T-helper 1 cell (primary cell): ENCODE measurements at places on chromosomes 4 and X.

- DNase-seq, result no peak
Observed at GRCh38 chr4:84573385-84574068, 9.4 kb upstream of the CDS1 start.

DNA sequence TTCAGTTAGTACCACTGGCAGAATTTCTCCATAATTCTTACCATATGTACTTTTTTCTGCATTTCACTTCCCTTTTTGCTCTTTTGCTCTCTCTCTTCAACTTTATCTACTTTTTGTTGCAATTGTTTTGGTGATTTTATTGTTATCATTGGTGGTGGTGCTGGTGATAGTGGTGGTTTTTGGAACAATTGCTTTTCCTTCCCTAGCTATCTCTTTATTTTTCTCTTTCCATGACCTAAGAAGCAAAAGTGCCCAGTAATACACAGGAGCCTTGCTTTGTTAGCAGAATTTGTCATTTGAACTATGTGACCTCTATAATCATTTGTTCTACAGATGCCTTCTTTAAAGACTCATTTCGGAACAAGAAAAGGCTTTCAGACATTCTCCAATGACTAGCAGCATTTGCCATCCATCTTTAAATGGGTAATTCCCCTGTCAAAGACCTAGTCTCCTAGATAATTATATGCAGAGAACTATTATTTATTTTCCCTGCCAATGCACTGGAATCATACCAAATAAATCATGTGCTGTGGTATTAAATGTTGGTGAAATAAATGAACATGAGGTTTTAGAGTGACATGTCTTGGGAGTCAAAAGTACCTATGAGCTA is 154.5 kb downstream of the GASK1B start:
- no peak for DNase-seq

DNA sequence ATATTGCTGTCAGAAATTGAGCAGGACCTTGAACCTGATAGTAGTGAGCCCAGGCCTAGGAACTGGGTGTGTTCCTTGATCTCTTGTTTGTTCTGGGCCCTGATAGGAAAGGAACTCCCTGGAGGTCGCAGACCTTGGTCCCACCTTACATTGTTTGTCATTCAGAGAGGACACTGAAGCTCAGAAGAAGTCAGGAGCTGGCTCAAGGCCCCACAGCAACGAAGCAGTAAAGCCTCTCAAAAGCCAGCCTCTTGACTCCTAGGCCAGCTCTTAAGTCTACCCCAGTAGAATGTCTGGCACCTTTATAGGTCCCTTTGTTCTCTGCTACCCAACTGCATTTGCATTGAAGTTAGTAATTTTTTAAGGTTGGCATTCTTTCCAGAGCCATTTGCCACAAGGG is 46.8 kb downstream of the MAMLD1 start:
- DNase-seq, result no peak

- DNase-seq, result no peak
Observed at GRCh38 chr4:143668930-143669552, 31.4 kb downstream of the FREM3 start.

DNA sequence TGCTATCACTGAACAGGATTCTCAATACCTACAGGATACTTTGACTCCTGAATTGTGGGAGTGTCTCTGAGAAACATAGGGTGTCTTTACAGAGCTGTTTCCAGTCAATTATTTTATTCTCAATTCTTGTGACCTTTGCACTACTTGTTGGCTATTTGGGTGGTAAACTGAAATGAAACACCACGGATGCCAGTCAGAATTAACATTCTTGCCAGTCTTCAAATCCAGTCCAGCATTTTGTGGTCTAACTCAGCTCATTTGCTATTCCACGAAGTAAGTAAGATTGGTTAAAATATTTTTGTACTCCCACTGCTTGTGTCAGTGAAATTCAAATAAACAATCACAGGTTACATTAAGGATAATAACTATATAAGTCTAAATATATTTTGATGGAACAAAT is 197.9 kb downstream of the ANKRD50 start:
- no peak for DNase-seq

- DNase-seq, result no peak
Observed at GRCh38 chrX:120752431-120753082, 122.7 kb upstream of the C1GALT1C1 start.

DNA sequence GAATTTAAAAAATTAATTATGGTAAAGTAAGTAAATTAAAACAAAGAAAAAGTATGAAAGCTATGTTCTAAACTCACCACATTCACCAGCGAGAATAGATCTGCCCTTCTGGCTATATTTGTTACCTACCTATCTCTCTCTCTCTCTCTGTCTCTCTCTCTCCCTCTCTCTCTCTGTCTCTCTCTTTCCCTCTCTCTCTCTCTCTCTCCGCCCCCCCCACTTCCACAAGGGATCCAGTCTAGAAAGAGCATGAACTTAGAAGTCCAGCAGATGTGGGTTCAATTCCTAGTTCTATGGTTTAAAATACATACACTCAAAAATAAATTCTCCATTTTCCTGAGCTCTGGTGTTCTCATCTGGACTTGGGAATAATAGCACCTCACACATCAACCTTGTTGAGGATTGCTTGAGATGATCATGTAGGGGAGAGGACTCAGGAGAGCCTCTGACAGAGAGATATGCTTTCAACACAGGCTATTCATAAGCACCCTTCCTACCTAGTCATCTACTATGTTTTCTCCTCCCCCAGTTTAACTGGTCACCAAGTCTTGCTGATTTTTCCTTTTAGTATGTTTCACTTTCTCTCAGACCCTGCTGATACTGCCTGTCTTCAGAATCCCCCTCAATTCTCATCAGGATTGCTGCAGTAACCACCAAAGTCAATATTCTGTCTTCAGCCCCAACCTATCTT is 64.7 kb downstream of the SLC7A11 start:
- no peak for DNase-seq

- DNase-seq, result no peak
Observed at GRCh38 chr4:107071108-107071507, 35.0 kb upstream of the DKK2 start.
